ENCODE measurements at places on chromosomes 1 and 21.

GRCh38 chr1:56289260-56289659 is 290.1 kb downstream of the PLPP3 start:
- DNase-seq: no peak

GRCh38 chr1:116498789-116499628 is 71.8 kb downstream of the CD58 start:
- DNase-seq: peak; percentile 53

DNA sequence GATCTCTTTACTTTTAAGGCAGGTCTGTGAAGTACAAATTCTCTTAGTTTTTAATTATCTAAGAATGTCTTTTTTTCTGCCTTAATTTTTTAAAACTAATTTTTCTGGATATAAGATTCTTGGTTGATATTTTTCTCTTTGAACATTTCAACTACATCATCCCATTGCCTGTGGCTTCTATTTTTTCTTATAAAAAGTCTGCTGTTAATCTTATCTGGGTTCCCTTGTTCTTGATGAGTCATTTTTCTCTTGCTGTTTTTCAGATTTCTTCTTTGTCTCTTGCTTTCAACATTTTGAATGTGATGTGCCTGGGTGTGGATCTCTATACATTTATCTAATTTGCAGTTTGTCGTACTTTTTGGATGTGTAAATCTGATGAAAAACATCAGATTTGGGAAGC is 525.2 kb upstream of the PBX1 start:
- DNase-seq: no peak

- DNase-seq: no peak
Measured at GRCh38 chr1:182149411-182149965, 88.0 kb upstream of the ZNF648 start.

DNA sequence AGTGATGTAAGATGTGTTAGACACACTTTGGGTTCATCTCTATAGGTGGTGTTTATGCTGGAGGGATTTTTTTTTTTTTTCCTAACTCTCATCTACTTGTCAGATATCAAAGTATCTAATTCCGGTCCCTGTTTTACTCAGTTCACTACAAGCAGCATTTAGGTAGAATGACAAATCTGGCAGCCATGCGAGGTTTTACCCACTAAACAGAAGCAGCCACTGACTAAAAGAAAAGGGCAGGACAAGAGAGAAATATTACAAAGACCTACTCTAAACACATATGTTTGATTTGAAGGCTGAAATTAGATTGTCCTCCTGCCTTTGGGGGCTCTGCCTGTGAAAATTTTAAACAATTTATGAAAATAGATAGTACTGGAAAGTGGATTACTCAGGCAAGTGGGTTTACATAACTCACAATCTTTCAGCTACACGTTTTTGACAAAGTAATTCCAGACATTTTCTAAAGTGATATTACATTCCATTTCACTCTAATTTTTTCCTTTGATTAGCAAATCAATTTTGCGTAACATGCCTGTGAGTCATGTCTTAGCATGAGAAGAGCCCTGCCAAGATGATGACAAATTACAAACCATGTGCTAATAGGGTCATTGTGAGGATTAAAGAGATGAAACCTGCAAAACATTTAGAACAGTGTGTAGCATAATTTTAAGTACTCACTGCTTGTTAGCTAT is 172.6 kb downstream of the PLA2G4A start:
- DNase-seq: no peak

DNA sequence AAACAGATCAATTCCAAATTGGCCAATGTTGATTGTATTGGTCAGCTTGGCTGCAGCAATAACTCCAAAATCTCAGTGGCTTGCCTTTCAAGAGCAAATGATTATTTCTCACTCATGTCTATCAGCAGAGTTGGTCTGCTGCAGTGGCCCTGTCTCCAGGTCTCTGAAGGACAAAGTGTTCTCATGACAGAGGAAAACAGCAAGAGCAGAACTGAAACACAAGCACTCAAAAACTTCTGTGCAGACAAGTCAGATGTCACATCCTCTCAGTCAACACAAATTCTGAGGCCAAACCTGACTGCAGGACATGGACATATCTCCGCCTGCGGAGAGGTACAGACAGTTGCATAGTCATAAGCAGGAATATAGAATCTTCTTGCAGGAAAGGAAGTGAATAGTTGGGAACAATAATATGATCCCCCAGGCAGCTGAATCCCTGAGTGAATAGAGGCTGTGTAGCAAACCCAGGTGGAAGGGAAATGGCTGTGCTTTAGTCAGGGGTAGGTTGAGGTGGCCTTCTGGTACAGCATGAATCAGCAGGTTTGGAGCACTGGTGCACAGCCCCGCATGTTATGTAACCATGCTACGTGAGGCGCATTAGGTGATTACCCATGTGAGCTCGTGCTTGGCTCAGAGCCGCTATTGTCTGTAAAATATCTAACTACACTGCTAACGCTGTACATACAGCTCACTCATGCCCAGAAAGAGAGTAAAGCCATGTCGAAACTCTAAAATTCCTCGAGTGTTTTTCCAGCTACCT is 17.1 kb upstream of the UBE2U start:
- DNase-seq: no peak

DNA sequence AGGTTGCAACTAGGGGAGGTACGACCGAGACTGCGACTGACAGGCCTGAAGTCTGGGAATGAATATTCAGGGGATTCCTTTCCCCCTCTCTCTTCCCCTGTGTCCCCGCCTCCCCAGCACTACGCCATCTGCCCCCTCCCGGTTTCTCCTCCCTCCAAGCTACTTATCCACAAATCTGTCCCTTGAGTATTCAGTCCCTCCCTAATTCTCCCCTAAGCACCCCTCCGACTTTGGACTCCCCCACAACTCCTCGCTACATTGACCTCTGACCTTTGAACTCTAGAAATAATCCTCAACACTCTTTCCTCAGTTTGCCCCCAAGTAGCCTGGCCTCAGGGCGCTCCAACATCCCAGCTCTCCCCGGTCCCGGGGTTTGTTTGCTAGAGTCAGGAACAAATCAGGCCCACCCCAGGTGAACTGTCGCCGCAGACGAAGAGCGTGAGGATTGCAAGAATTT is 393 bp downstream of the LYSMD1 start:
- peak; percentile 88 for DNase-seq

- no peak for DNase-seq
Measured at GRCh38 chr1:154212083-154212482, 6.0 kb upstream of the CFAP141 start.

DNA sequence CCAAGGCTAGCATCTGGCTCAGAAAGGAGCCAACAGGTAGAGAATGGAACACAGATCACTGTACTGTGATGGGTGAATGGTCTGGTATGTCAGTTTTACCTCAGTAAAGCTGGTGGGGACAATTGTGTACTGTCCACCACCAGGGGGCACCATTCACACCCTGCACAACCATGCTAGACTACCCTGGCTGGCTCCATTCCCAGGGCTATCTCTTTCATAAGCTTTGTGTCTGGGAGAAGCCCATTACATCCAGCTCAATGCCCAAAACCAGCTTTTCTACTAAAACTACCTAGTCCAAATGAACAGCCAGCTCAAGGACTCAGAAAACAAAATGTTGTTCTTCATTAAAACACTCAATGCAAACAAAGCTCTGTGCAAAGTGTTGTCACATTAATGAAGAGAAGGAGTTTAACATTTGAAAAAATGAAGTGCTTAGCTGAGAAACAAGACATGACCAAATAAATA is 62.0 kb upstream of the RASAL2 start:
- DNase-seq: peak; percentile 69
